RWPE1 (cell line): ENCODE measurements at places on chromosomes 5 and 9.

GRCh38 chr5:72377910-72378638 is 57.9 kb downstream of the PTCD2 start:
- no peak for DNase-seq

DNA sequence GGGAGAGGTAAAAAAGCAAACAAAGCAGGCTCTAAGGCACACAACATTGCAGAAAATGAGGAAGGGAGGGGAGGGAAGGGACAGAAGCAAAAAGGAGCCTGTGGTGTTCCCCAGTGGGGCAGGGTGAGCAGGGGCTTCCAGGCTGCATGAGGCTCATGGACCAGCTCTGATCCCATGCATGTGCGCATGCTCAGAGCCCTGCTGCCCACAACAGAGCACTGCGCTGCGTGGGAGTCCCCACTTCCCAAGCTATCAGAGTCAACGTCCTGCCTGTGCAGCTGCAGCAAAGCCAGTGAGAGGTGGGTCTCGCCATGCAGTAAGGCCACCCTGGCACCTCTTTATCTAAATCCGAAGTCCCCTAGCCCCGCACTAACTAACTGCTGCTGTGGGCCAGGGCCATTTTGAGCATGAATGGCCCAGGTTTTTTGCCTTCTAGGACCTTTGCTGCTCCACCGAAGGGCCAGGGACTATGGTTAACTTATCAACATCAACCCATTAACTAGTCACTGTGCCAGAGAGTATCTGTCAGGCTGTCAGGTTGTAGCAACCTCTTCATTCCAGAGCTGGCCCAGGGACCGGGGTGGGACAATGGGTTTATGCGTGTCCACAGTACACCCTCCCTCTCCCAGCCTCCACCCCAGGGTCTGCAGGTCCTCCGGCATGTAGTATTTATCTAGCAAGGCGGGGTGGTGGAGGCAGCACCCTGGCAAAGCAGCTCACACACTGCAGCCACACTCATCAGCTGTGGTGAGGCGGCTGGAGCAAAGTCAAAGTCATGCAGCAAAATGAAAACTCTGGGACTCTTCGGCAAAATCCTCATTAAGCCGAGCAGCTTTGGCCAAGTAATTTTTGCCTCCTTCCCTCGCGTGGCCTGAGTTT is 123.6 kb downstream of the SAXO1 start:
- no peak for DNase-seq

GRCh38 chr9:13140843-13141592 is 138.5 kb downstream of the MPDZ start:
- DNase-seq: no peak

DNA sequence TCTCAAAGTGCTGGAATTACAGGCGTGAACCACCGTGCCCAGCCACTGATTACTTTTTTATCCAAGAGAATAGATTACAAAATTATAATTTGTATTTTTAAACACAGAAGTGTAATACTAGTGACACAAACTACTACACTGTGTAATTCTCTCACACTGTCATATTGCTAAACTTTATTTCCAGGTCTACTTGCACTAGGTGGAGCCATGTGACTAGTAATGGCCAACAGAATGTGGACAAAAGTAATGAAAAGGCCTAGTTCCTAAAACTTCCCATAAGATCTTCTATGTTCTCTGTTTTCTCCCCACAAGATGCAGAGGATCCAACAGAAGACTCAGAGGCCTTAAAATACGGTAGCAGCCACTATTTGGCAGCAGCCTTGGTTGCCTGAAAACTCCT is 27.3 kb downstream of the NADK2 start:
- no peak for DNase-seq

DNA sequence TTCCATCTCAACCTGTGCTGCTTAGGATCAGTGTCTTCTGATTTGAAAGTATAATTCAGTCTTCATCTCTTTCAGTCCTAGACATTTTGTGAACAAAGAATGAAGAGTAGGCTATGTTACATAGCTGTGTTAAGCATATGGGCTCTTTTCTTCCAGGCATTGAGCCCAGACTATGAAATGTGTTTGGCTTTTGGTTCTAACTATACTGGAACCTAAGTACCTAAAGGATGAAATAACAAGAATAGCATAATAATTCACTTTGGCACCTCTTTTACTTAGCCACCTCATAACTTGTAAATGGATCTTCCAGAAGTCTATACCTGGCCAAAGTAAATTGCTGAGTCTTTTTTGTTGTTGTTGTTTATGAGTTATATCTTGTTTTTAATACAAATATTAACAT is 71.4 kb downstream of the SLF1 start:
- DNase-seq: no peak

GRCh38 chr5:54264574-54264973 is 45.8 kb downstream of the ARL15 start:
- DNase-seq: no peak

GRCh38 chr5:158925314-158925713 is 174.4 kb downstream of the EBF1 start:
- no peak for DNase-seq

GRCh38 chr9:27564670-27565069 is 8.6 kb downstream of the C9orf72 start:
- no peak for DNase-seq

DNA sequence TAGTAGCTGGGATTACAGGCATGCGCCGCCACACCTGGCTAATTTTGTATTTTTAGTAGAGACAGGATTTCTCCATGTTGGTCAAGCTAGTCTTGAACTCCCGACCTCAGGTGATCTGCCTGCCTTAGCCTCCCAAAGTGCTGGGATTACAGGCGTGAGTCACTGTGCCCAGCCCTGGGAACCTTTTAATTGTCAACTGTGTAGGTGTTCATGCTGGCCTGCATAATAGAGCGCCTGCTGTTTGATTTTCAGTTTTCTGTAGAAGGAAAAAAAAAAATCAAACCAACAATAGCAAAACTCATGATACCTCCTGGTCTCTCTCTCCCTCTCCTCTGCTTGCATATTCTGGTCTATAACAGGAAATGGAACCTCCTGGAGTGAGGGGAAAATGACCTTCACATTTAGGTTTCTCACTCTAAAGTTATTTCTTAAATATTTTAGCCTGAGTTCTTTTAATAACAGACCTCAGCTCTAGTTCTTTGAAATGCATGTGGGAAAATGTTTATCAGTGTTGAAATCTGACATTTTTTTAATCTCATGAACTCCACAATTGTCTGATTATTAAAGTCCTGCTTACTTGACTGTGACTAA is 51.7 kb downstream of the EXOSC2 start:
- no peak for DNase-seq
